ENCODE measurements at places on chromosomes 12 and 14.

DNA sequence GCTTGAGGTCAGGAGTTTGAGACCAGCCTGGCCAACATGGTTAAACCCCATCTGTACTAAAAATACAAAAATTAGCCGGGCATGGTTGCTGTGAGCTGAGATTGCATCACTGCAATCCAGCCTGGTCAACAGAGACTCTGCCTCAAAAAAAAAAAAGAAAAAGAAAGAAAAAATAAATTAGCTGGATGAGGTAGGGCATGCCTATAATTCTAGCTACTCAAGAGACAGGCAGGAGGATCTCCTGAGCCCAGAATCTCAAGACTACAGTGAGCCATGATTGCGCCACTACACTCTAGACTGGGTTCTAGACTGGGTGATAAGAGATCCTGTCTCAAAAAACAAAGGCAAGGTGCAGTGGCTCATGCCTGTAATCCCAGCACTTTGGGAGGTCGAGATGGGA is 16.9 kb downstream of the PPP4R3A start:
- no peak for DNase-seq

- DNase-seq: no peak
These were observed 459.6 kb upstream of the RGS6 start for GRCh38 chr14:71472356-71473340.

- no peak for DNase-seq
These were observed 482.0 kb downstream of the SNAPC1 start for GRCh38 chr14:62244221-62244620.

DNA sequence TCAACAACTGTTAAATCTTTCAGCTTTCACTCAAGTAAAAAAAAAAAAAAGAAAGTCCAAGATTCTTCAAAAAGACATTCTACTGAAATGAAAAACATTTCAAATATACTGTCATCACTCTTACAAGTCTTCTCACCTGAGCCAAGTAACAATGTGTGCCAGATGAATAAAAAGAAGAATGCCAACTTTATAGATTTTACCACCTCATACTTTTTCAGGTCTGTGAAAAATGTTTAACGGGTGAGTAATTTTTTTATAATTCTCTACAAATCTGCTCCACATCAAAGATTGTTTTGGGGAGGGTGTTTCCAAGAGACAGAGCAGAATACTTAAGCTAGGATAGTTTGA is 181.0 kb upstream of the BMP4 start:
- no peak for DNase-seq

GRCh38 chr14:65877624-65878023 is 465.1 kb downstream of the FUT8 start:
- DNase-seq: no peak

DNA sequence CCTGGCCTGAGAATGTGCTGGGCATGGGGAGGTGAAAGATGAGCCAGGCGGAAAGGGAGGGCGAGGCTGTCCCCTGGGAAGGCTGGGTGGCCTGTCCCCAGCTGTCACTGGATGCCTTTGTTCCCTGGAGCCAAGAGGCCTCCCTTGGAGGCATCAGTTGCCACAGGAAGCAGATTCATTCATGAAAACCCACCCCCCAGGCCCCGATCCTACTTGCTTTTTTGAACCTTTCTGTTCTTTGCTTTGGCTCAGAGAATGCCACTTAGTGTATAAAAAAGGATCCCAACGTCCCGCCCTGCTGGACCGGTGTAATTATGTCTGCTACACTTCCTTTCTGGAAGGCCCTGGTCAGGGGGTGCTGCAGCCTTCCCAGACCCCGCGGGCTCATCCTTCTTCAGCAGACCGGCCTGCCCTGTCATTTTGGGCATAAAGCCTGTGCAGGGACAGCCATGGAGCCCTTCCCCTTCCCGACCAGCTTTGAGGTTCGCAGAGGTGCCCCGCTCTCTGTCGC is 220.2 kb downstream of the SLC41A2 start:
- no peak for DNase-seq

DNA sequence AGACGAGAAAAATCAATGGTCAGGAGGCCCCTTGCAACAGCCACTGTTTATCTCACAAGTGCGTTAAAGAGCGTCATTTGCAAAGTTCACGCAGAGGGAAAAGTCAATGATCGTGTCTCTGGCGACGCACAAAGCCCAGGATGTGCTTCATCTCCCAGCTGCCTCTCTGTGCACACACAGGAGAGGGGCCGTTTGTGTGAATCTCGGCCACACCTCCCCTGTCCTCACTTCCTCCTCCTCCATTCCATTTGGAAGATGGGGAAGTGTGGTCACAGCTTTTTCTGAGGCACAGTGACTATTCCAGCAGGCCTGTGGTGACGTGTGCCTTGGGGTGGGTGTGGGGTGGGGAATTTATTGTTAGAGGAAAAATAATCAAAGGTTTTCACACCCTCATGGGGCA is 90.4 kb downstream of the RBM19 start:
- no peak for DNase-seq

DNA sequence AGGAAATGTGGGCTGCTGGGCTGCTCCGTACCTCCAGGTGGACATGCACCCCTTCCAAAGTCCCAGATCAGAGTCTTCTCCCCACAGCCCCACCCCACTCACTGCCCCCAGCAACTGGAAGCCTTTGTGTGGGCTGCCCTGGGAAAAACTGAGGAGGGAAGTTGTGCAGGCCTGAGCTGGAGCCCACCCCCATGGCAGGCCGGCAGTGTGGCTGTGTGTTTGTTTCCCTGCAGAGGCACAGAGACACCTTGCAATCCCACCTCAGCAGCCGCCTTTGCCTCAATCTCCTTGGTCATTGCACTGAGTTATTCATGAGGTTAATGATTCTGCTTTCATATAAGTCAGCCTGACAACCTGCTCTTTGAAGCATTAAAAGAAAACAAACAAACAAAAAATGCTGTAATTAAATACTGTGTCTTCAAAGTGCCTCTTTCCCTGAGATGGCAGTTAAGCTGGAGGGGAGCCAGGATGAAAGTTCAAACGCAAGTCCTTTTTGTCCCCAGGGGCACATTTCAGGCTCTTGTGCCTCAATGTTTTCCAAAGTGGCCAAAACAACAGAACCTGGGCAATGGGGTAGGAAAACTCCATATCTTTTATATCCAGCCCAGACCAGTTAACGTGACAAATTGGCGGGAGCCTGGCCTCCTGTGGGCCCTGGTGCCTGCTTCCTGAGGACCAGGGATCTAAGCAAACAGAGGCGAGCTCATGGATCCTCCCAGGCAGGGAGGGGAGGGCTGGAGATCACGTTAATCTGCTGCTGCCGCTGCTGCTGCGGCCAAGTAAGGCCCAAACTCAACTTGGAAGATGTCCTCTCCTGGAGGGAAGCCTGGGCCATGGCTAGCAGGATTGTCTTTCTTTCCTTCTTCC is 51.9 kb upstream of the TSPAN11 start:
- DNase-seq: no peak

DNA sequence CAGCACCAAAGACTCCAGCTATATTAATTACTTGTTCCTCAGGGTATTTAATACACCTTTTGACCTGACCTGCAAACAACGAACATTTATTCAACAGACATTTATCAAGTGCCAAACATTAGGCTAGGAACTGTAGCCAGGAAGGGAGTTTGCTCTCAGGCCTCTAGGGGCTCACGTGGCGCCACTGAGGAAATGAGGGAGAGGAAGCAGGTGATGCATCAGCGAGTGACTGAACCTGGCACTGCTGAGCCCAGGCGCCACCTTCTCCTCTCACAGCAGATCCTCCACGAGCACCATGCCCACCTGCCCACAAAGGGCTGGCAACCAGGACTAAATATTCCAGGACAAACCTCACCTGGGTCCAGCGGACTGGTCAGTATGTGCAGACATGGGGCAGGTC is 50.2 kb downstream of the SETD3 start:
- no peak for DNase-seq

DNA sequence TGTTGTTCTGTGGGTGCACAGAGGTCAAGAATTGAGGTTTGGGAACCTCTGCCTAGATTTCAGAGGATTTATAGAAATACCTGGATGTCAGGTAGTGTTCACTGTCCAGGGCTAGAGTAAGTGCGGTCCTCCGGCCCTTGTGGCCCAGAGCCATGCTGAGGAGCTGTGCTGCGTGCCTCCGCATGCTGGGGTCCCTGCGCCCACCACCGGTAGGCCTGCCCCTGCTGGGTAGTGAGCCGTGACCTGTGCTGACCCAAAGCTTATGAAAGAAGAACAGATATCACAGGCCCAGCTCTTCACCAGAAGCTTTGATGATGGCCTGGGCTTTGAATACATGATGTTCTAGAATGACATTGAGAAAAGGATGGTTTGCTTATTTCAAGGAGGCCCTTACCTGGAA is 37.8 kb upstream of the CMAS start:
- DNase-seq: no peak

- DNase-seq: no peak
These were observed 1.3 kb downstream of the TEDC1 start for GRCh38 chr14:105492031-105492970.

DNA sequence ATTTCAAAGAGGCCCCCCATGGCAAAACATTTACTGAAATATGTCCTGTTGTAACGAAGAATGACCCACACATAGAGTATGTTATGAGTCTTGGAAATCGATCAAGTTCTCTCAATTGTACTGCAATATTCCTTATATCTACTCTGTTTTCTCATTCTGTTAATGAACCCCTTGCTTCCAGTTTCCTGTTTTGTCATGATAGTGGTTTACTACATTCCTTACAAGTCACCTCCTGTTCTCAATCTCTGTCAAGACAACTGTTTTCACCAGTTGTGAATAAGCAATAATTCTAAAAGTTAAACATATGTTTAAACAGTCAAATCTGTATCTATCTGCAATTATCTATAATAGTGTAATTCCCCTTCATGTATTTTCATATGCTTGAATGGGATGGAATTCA is 16.4 kb upstream of the ARID2 start:
- DNase-seq: no peak

GRCh38 chr12:1702713-1703112 is 11.8 kb downstream of the ADIPOR2 start:
- DNase-seq: no peak

- DNase-seq: no peak
These were observed 56.7 kb downstream of the C14orf132 start for GRCh38 chr14:96095581-96096476.

GRCh38 chr14:85620947-85621346 is 91.0 kb downstream of the FLRT2 start:
- no peak for DNase-seq

DNA sequence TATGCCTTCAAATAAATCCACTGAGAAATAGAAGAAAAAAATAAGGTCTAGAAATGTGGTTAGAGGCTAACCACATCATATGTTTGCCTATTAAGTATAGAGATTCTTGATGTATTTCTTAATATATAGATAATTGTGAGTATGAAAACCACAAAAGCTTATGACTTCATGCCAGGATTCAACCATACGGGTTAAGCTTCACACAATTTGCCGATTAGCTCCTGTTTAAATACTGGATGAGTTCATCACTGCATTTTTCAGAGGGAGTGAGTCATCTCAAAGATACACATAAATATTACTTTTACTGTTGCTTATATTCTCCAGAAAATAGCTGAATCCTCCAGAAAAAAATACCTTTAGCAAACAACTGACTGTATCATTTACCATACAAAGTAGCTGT is 79.6 kb downstream of the RPL10L start:
- no peak for DNase-seq

DNA sequence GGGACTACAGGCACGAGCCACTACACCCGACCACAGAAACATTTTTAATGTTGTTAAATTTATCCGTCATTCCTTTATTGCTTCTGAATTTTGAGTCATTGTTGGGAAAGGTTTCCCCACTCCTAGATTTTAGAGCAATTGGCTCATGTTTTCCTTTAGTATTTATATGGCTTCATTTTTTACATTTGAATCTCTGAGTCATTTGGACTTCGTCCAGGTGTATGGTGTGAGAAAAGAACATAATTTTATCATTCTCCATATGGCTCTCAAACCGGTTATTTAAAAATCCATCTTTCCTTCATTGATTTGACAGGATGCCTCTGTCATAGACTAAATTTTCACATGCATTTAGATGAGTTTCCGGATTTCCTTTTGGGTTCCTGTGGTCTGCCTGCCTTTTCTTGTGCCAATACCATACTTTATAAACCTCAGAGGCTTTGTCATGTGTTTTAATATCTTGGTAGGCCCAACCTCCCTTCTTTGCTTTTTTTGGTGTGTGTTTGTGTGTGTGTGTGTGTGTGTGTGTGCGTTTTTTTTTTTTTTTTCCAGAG is 30.9 kb downstream of the LRTM2 start:
- no peak for DNase-seq

GRCh38 chr12:121767525-121768016 is 25.9 kb downstream of the RHOF start:
- no peak for DNase-seq

DNA sequence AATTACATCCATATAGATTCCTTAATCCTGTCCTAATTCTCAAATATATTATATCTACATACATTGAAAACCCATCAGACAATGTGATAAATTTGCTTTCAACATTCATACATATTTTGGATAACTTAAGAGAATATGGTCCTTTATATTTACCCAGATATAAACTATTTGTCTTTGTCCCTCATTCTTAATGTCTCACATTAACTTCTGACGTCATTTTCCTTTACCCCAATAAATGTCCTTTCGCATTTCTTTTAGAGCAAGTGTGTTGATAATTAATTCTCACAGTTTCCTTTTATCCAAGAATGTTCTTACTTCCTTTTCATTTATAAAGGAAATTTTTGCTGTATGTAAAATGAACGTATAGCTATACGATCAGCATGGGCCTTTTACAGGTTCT is 12.6 kb upstream of the PTPRR start:
- no peak for DNase-seq

- no peak for DNase-seq
These were observed 154.6 kb upstream of the ALG10B start for GRCh38 chr12:38162013-38162412.

GRCh38 chr12:92442782-92443181 is 260.0 kb upstream of the PLEKHG7 start:
- DNase-seq: no peak

DNA sequence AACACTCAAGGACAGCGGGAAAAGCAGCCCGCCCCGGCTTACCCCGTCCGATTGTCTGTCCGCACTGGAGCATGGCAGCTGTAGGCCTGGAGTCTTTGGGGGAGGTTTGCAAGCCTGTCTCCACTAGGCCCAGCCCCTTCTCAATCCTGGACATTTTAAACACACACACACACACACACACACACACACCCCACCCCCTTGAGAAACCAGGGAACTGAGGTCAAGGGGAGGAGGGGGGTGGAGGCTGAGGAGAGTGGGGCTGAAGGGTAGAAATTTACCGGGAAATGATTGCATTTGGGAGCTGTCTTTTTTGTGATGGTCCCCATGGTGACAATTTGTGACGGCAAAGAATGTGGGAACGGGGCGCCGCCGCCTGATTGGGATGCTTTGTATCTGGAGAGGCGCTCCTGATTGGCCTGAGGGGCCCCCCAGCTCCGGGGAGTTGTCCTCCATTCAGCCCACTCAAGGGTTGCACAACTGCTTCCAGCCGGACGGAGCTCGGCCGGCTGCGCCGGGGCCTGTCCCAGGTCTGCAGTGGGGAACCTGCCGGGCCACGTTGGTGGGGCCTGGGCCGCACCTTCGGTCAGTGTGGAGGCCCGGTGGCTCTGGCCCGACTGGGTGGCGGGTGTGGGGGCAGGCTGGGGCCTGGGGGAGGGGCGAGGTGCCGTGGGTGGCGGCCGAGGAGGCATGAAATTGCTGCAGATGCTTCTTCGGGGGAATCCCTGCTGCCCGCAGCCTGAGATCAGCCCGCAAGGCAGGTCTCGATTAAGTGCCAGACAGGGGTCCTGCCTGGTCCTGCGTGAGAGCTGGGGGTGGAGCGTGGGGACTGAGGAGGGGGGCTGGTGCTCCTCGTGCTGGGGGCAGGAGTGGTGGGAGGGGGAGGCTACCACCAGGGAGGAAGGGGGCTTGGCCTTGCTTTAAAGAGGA is at the start of gene FAM181A:
FAM181A (plus strand) TSS at position 472 of the 927 bp plus-strand sequence. CDS start 942 bp downstream, outside the sequence.
- DNase-seq: no peak

Data from stimulated activated CD4-positive, alpha-beta T cell treated with anti-CD3 and anti-CD28 coated beads, Interleukin-4, amount 100 ng/mL, for 4 hours (primary cell).